ENCODE measurements at places on chromosomes 2 and 18.

DNA sequence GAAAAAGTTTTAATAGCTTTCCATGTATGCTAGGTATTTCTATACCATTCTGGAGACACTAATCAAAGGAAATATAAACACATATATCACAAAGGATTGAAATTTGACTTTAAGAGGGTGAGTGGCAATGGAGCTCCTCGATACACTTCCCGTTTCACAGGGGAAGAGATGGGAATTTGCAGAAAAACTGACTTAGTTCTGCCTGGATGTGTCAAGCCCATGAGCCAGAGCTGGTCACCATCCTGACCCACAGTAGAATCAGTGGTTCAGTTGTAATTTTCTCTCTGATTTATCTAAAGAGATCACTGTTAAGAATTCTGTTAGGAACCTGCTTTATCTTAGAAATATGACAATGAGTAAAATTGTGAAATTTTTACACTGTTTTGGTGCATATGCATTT lies 34.2 kb downstream of the PLCL1 start:
- no peak for DNase-seq

DNA sequence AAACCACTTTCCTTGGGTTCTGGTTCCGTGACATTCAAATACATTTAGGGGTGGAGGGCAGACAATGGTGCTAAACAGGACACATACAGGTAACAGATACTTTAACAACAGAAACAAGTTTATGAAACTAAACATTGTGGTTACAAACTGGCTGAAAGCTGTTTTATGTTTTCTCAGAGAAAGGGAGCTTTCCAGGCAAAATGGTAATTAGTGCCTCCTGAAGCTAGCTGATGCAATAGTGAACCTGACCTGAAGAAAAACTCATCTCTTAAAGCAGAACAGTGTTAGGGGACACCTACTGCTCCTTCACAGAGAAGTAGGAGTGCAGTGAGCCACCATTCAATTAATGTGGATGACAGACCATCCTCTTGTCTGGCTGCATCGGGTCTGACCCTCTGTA lies 138.9 kb downstream of the CCDC148 start:
- DNase-seq: no peak

DNA sequence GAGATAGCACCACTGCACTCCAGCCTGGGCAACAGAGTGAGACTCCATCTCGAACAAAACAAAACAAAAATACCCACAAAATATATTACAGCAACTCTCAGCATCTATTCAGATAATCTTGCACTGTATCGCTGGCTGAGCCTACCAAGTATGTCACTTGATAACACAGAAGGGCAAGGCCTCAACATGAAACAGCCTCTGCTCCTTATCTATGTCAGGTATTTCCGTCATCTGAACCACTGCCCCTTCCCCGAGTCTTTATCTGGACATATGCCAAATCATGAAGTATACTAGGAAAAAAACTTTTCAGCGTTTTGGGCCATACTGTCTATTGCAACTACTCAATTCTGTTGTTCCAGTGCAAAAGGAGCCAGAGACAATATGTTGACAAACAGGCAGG lies 17.7 kb downstream of the PDIA6 start:
- DNase-seq: no peak

DNA sequence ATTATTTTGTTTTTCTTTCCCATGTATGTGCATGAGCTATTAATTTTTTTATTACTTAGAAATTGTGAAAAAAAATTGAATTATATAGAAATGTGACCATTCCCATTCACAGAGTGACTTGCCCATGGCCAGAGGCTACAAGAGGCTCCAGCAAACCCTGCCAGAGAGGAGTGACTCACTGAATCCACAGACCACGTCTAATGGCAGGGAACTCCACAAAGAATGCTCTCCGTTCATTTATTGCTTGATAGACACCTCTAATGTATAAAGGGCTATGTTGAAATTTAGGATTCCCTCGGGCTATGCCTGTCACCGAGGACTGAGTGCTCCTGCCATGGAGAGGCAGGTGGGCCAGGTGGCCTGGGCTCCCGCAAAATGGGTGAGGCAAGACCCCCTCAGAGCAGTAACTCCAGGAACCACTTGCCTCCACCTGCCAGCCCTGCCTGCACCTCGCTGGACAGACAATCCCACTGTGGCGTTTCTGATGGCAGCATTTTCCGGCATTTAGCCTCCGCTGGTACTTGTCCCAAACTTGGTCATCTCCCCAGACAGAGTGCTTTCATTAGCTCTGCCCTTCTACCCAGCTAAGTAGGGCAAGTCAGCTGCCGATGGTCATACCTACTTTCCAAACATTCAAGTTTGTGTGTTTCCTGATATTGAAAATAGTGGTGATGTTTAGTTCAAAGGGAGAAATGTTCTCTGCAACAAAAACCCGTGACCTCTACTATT lies 200.3 kb downstream of the PRKCE start:
- no peak for DNase-seq

- no peak for DNase-seq
These were observed 3.6 kb upstream of the OTOS start for GRCh38 chr2:240143801-240144648.

DNA sequence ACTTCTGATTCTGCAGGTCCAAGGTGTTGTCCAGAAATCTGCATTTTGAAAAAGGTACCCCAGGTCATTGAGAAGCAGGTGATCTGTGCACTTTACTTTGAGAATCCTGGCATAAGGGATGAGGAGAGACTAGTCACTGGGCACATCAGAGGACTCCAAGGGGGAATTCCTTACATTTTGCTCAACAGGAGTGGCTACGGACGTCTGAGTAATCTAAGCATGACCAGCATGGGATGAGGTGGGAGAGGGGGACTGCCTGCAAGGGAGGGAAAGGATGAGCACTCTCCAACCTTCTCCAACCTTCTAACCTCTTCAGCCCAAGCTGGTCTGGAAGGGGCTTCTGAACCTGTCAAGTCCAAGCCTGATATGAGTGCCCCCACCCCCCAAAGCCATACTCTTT lies 55.5 kb downstream of the MARCHF4 start:
- no peak for DNase-seq

DNA sequence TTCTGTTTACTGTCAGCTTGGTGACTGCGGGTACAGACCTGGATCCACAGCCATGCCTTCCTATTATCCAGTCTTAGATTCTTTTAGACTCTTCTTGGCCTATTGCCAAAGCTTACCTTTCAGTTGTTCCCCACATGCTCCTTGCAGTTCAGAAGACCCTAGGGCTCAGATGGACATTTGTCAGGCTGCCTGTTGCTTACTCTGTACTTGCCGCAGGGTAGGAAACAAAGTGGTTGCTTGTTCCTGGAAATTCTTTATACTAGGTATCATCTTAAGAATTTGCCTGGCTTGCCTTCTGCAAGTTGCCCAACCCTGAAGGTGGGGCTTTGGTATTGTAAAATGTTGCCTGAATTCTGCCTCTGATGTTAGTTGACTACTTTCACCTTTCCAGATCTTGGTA lies 24.4 kb downstream of the CD28 start:
- DNase-seq: no peak

DNA sequence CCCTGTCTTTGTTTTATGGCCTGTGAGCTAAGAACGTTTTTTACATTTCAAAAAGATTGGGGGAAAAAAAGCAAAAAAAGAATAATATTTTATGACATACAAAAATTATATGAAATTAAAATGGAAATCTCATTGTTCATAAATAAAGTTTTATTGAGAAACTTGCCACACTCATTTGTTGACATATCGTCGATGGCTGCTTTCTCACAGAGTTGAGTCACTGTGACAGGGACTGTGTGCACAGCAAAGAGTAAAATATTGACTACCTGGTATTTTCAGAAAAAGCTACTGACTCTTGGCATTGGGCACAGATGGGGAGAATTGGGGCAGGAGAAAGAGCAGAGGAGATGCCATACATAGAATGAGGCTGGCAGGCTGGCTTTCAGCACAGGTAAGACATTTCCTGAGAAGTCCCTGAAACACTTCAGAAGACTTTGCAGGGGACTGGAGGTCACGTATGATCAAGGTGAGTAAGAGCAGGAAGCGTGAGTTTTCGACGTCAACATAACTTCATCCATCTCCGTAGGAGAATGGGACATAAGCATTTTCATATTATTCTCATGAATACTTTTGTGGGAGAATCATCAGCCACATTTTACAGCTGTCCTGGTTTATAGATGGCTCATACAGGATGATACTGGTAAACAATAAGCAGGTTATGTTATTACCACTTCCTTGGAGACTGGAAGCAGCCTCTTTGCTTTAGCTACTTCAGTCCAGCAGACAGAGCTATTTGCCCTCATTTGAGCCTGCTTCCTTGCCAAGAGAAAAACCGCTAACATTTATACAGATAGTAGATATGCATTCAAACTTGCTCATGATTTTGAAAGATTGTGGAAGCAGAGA lies 32.5 kb upstream of the PUM2 start:
- DNase-seq: no peak

GRCh38 chr2:56191617-56192016 lies 7.8 kb downstream of the CCDC85A start:
- no peak for DNase-seq

- DNase-seq: no peak
These were observed 8.7 kb downstream of the CHMP1B start for GRCh38 chr18:11859903-11860407.

DNA sequence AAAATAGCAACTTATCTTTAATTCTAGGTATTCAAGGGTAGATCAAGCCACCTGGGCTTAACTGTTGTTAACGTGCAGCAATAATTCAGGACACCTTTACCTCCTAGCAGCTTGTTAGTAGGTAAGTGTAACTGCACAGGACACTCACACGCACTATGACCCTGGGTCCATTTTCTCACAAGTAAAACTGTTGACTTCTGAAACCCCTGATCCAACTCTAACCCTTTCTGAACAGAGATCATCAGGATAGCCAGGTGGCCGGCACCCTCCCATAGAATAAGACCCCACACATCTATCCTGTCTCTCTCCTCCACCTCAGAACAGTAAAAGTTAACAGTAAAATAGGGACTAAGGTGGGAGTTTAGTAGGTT lies 610 bp downstream of the SPC25 start:
- DNase-seq: no peak

GRCh38 chr2:36707050-36707449 lies 10.5 kb downstream of the VIT start:
- DNase-seq: no peak

DNA sequence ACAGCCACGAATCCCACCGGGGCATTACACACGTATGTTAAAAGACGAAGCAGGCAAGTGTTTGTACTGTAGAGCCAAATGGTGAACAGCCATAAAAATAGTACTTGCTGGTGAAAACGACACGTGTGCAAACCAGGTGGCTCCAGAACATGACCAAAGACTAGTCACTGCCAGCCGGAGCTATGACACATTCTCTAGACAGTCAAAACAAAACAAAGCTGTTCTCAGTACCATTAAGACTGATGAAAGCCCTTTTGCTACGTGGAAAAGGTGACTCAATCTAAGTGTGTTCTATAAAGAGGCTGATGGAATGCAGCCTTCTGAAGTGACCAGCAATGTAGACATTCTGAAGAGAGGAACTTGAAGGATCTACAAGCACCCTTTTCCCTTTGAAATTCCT lies 367.7 kb upstream of the NETO1 start:
- no peak for DNase-seq

DNA sequence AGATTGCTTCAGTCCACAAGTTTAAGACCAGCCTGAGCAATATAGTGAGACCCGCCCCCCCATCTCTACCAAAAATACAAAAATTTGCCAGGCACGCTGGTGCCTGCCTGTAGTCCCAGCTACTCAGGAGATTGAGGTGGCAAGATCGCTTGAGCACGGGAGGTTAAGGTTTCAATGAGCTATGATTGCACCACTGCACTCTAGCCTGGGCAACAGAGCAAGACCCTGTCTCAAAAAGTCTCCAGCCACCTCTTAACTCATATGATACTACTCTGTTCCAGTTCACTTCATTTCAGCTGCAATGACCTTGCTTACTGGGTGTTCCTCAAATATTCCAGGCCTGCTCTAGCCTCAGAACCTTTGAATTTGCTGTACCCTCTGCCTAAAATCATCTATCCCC lies 11.4 kb downstream of the MEMO1 start:
- DNase-seq: no peak

DNA sequence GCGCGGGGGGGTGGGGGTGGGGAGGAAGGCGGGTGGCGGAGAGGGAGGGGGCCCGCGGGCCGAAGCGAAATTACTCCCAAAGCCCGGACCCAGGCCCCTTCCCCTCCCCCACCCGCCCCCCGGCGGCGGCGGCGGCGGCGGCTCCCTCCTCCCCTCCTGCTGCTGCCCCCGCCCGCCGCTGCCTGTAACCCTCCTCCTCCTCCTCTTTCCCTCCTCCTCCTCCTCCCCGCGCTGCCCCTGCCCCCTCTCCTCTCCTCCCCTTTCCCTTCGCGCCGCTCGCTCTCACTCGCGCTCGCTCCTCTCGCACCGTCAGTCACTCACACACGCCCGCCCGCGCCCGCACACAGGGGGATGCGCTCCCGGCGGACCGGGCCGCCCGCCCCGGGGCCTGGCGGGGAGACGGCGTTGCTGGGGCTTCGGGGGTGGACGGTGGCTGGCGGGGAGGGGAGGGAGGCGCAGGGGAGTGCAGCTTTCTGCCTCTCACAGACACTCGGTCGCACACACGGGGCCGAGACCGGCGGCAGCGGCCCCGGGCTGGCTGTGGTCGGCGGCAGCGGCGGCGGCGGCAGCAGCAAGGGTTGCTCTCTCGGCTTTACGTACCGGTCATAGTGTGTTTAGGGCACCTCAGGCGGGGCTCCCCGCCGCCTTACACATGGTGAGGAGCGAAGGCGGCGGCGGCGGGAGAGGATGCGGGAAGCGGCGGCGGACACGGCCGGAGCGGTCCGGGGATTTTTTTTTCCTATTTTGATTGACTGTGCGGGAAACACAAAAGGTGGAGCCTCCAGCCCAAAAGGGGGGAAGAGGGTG lies 405 bp downstream of the SP3 start:
- DNase-seq: peak; percentile 60

- DNase-seq: peak; percentile 92
These were observed 574 bp upstream of the NCL start for GRCh38 chr2:231464576-231465540.

DNA sequence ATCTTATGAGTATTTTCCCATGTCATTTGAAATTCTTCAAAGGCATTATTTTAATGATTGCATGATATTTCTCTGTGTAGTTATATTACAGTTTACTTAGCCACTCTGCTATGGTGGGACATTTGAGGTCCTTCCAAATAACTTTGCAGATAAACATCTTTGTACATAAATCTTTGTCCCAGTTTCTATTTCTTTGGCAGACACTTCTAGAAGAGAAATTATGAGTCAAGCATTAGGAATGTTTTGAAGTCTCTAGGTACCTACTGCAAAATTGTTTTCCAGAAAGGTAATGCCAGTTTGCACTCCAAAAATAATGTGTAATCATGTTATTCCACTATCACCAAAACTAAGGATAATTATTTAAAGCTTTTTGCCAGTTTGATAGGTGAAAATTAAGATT lies 149.7 kb downstream of the EN1 start:
- no peak for DNase-seq
